ENCODE measurements at places on chromosomes 7 and 10.

DNA sequence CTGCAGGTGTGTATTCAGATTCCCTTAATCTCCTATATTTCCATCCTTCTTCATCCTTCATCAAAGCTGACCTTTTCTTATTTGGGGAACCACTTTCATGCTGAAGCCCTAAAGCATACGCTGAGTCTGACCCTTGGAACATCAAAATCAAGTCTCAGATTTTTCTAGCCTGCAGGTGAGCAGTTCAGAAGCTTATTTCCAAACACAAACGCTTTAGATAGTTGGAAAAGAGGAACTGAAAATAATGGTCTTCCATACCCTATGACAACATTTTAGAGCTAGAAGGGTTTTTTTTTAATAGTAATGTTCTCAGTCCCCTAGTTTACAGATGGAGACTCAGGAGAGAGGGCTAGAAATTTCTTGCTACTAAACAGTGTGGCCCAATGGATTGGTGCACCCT, 1.6 kb upstream of the AGK start:
- no peak for DNase-seq

GRCh38 chr10:58625070-58625469, 112.4 kb downstream of the BICC1 start:
- no peak for DNase-seq

DNA sequence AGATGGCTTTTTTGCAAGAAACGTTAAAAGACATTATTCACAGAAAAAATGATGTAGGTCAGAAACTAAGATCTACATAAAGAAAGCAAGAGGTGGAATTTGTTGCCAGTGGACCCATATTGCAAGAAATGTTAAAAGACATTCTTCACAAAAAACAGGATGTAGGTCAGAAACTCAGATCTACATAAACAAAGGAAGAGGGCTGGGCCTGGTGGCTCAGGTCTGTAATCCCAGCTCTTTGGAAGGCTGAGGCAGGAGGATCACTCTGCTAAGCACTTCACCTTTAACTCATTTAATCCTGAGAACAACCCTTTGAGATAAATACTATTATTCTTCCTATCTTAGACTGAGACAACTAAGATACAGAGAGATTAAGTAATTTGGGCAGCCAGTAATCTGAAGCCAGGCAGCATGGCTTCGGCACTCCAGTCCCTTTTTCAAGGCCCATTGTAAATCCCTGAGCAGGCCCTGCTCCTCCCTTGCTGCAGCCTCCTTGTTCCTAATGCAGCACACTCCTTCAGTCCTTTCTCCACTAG, 11.6 kb downstream of the ZFAND4 start:
- DNase-seq = no peak

- no peak for DNase-seq
These were observed 31.8 kb upstream of the VPS41 start for GRCh38 chr7:38940774-38941173.

DNA sequence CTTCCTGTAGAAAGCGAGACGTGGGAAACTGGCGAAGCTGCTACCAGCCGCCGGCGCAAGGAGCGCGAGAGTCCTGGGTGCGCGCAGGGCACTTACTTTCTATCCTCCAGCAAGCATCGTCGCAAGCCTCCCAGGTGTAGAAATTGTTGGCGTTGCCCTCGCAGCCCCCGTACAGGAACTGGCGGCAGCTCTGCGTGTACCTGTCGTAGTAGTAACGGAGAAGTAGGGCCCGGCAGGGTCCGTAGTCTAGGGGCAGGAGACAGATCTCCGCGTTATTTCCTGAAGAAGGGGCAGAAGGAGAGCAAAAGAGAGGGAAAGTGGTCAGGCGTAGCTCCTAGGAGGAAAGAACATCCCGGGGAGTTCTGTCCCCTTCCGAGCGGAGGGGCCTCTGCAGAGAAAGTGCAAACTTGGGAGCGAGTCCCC, 501 bp downstream of the TFPI2 start:
- no peak for DNase-seq

DNA sequence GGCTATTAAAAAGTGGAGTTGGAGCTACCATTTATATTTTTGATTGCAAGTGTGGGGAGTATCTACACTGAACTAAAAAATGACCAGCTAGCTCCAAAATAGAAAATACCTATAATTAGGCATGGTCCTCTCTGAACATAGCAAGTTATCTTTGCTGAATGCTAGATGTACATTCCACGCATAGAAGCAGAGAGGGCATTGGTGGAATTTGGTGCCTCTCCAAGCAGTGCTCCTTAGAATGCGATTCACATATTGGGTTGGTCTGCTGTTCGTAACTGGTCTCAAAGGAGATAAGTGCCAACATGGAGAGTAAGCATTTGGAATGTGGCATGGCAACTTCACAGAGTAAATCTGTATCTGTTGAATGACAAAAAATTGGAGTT, 196.2 kb downstream of the PTN start:
- no peak for DNase-seq

DNA sequence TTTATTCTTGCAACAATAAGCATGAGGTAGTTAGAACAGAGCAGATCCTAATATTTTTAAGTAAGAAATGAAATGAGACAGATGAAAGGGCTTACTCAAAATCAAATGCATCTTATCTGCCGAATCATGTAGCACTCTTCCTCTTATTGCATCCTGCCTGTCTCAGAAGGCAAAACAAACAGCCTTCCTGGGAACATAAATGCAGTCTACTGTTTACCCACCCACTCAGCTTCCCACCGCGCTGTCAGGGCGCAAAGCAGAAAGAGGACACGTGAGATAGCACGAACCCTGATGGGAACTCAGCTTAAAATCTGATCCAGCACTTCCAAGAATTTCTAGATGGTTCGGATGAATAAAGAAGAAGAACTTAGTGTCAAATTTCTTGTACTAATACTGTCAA, 114.4 kb upstream of the CDK1 start:
- no peak for DNase-seq

- DNase-seq = no peak
These were observed 101.3 kb upstream of the LRRC4 start for GRCh38 chr7:128132426-128133069.

GRCh38 chr10:122861711-122862161, 16.1 kb upstream of the CUZD1 start:
- DNase-seq = no peak

DNA sequence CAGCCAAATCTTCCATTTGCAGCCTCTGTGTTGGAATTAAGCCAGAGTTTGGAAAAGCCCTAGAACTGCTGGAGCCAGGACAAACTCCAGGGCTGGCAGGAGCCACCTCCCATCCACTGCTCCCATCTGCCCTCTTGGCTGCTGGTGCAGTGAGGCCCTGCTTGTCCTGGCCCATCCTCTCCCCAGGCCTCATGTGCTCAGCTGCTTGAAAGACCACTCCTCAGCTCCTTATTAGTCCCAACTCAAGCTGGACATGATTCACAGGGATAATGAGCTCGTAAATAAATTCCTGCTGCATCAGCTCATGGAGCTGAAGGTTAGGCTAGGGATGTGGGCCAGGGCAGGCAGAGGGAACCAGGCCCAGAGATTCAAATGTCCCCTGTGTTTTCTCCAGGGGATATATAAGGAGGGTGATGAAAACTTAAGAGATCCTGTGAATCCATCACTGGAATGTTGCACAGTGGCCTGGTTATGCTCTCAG, 282.8 kb downstream of the RPS24 start:
- DNase-seq = no peak

Data from globus pallidus (tissue), 1 donor.